ENCODE measurements at places on chromosomes 13 and 19. TPM values are rescaled to one million over a fixed set of nuclear protein-coding genes. Genes with fewer than 3 reads are reported as not detected.

- no peak for DNase-seq
These were observed 5.5 kb downstream of the SACS start for GRCh38 chr13:23427881-23428528.

DNA sequence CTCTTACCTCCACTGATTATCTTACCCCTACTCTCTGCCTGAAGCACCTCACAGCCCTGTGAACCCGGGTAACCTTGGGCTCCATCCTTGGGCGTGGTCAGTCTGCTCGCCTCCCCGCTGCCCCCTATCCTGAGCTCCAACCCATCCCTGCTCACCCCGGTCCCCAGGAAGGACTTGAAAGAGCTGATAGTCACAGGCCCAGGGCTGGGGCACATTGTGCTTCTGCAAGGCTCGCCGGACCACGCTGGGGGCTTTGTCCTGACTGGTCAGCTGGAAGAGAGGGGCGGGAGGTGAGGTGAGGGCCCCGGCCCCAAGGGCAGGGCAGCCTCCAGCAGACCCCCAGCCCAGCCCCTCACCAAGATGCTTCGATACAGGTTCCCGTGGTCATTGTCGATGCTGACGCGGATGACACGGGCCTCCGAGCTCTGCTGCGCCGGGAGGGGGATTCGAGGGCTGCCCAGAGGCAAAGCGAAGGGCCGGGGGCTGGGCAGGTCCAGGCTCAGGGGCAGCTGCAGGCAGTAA, 13.0 kb upstream of the EPOR start:
- no peak for DNase-seq

DNA sequence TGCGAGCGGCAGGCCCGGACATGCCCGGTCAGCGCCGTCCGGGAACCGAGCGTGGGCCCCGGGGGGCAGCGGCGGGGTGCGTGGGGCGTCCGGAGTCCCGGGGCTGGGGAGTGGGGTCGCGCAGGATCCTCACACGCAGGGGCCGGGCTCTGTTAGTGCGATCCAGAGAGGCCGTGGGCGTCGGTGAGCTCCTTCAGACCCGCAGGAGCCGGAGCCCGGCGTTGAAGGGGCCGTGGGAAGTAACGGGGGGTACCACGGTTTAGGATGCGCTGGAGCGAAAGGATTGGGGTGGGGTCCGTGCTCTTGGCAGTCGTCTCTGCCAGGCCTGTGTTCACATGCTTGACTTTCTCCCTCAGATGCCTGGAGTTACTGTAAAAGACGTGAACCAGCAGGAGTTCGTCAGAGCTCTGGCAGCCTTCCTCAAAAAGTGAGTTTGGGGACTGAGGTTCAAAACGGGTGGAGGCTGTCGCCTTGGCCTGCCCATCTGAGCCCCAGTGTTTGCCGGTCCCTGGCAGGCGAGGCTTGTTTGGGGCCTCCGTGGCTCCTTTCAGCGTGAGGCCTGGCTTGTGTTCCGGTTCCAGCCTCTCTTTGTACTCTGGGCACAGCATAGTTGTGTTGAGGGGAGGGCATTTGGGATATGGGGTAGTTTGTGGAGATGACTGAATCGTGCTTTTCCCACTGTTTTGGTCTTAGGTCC, 512 bp downstream of the RPS19 start:
- DNase-seq, result peak; percentile 31

Gene MADCAM1
- 0.70 TPM for total RNA-seq

Gene RFPL4A
- total RNA-seq, result not detected

Gene NLRP5
- not detected for total RNA-seq

Gene LYPD5
- total RNA-seq, result 0.11 TPM

Gene RASIP1
- total RNA-seq, result 3.2 TPM
